ENCODE measurements at places on chromosomes 6 and 20. TPM values are rescaled to one million over a fixed set of nuclear protein-coding genes. Genes with fewer than 3 reads are reported as not detected.

The HLA-DOB gene
- total RNA-seq = 0.26 TPM

The UNC5CL gene
- total RNA-seq = 0.13 TPM

The COL21A1 gene
- 1.0 TPM for total RNA-seq

The ECT2L gene
- total RNA-seq = not detected
